ENCODE measurements at places on chromosomes 6 and 20. TPM values are rescaled to one million over a fixed set of nuclear protein-coding genes. Genes with fewer than 3 reads are reported as not detected.

The HLA-DQA1 gene
- not detected for total RNA-seq

The FAM162B gene
- total RNA-seq, result 1.3 TPM

The EEF1A2 gene
- 281 TPM for total RNA-seq

The IYD gene
- total RNA-seq, result not detected

The SEC23B gene
- total RNA-seq, result 53.8 TPM

The GPX5 gene
- not detected for total RNA-seq

The VIP gene
- total RNA-seq, result 3.1 TPM

The RAD21L1 gene
- total RNA-seq, result not detected

The TMEM244 gene
- total RNA-seq, result not detected

Data from parietal lobe (tissue), 2 donors.